Amniotic epithelial cell (primary cell): ENCODE measurements at places on chromosomes 6 and 20.
A peak's percentile ranks its signal among the peaks of the same experiment; 100 is the strongest.

DNA sequence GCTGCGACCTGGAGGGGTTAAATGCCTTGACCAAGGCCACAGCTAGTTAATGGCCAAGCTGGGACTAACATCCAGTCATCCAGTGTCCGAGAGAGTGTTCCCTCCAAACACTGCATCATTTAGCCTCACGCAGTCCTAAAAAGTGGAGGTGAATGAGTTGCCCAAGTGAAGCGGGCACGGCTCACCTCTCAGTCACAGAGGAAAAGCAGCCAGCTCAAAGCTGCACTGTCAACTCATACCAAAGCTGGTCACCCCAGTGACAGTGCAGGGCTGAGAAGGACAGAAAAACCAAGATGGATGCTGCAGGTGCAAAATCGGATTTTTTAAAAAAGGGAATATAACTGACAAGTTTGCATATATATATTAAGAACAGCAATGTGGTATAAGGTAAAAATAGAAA is 168.5 kb downstream of the SYNDIG1 start:
- no peak for DNase-seq

- DNase-seq, result no peak
These were observed 12.5 kb upstream of the PCK1 start for GRCh38 chr20:57548177-57549058.

DNA sequence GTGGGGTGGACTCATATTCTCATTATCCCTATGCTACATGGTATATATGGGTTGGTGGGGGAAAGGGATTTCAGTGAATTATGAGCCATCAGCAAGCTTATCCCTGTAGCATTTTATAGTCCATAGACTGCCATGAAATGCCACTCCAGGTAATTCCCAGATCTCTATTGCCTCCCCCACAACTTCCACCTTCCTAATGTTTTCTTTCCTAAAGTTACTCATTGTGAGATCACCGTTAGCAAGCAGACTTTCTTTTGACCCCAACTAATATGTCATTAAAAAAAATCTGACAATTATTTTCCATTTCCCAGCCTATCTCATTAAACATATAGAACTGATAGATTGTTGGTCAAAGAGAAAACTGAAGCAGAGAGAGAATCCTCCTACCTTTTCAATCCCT is 40.7 kb upstream of the TBX18 start:
- DNase-seq, result no peak

DNA sequence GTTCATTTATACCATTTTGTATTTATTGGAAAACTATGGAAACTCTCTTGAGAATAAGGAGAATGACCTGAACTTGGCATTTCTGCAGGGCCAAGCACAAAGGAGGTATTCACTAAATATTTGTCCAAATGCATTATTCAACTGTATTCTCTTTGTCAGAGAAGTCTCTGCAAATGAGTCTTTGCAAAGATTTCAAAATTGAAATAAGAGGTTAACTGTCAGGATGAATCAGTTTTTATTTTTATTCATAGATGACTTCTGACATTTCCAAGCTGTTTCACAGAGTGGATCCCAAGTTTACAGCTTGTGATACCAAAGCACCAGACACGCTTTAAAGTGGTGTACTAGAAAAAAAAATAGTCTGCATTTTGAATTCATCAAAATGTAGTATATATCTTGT is 131.6 kb downstream of the UTRN start:
- no peak for DNase-seq

GRCh38 chr20:45407783-45408645 is at the start of gene DBNDD2:
Gene DBNDD2 (plus strand): TSS chr20:45408289. CDS start chr20:45408468, 179 bp downstream.
- DNase-seq, result no peak

- DNase-seq, result peak; percentile 53
These were observed 49.6 kb upstream of the GFRAL start for GRCh38 chr6:55277646-55278045.

- no peak for DNase-seq
These were observed 25.6 kb upstream of the SCP2D1 start for GRCh38 chr20:18788021-18788420.

DNA sequence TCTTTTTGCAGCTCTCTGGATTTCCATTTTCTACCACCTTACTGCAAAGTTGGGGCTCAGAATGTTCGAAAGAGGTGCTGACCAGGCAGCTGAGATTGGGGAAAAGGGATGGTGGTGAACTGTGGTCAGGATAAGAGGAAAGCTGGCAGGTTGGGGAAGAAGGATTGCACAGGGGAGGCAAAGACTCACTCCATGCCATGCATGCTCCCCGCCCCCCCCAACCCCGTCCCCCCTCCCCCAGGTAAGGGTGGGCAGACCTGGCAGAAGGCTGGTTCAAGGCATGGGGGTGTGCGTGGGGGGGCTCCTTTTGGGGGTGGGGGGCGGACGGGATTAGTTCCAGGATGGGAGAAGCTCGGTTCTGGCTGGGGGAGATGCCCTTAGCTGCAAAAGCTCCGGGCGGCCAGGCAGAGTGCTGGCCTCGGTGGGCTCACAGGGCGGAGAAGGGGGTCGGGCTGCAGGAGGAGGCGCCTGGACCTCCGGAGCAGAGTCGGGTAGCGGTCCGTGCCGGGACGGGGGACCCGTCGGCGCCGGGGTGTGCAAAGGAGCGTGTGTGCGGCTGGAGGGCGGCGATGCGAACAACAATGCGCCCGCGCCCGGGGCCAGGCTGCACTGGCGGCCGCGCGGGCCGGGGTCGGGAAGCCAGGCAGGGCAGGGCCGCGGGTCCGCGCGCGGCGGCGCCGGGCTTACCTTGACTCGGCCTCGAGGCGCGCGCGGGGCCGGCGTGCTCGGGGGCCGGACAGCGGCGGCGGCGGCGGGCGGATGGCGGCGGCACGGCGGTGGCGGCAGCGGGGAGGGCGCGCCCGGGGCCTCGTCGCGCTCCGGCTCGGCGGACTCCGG is 880 bp downstream of the ADNP start:
- DNase-seq, result no peak

- DNase-seq, result peak; percentile 97
These were observed 18.3 kb upstream of the TRAM2 start for GRCh38 chr6:52595000-52595795.

- DNase-seq, result peak; percentile 40
These were observed 231.2 kb upstream of the ZFP64 start for GRCh38 chr20:52422574-52423336.

GRCh38 chr20:4720977-4721349 is 746 bp upstream of the PRND start:
- DNase-seq, result no peak

DNA sequence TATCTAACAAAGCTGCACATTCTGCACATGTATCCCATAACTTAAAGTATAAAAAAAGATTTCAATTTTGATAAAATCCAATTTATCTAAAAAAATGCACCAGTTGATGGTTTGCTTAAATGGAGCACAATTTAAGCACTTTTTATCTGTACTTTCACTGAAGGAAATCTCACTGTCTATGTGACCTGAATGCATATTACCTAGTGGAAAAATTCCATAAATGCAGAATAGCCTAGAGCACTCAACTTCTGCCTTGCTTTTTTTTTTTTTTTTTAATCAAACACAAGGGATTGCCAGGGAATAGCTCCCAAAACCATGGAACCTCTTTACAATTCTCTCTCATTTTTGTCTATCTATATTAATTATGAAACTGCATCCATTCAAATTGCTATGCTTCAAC is 80.4 kb downstream of the RFPL4B start:
- no peak for DNase-seq

DNA sequence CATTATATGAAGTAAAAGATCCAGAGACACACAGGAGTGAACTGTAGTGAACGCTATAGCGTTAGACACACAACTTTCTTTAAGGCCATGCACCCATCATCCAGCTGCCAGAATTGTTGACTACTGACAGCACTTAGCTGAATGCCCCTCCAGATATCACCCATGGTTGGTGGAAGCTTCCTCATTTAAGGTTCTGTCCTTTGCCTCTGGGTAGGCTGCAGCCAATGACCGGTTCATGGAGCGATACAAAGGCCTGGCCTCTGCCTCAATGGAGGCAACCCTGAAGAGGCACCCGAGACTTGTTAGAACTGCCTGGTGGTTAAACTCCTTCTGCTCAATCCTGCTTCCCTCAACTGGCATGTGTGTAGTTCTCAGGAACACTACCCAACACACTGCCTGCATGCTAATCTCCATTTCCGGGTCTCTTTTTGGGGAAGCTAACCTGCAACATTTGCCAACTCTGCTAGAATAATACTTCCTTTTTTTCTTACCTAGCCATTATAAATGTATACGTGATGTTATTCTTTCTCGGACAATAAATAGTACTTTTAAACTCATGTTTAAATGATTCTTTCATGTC is 49.8 kb upstream of the THEMIS start:
- no peak for DNase-seq

- DNase-seq, result no peak
These were observed 27.5 kb upstream of the DACT2 start for GRCh38 chr6:168347053-168347452.

DNA sequence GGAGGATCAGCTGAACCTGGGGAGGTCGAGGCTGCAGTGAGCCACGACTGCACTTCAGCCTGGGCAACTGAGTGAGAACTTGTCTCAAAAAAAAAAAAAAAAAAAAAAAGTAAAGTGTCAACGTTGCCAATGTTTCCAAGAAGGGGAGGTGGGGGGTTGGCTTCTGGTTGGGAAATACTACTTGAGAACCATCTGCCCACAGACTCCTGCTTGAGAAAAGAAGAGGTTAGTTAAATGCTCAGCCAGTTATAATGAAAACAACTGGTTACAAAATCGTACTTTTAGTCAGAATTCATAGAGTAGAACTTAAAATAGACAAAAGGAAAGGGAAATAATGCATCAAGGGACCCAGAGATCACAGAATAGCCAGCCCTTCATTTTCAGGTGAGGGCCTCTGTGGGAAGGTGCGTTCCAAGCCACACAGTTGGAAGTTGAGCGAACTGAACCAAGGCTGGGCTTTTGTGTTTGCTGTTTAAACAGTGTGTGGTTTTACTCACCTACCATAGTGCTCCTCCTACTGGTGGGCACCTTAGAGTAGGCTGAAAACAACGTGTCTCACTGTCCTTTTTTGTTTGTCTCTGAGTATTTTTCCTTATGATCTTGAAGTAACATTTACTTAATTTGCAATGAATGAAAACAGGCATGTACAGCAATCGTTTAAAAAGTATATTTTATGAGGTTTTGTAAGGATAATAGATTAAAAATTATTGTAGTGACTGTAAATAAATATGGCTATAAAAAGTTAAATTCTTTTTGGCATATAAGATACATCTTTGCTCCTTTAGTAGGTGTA is 200.7 kb downstream of the BCAS1 start:
- peak; percentile 81 for DNase-seq

- DNase-seq, result no peak
These were observed 42.0 kb downstream of the LCA5 start for GRCh38 chr6:79495246-79495645.

GRCh38 chr6:16236009-16236501 is 2.3 kb upstream of the GMPR start:
- no peak for DNase-seq

DNA sequence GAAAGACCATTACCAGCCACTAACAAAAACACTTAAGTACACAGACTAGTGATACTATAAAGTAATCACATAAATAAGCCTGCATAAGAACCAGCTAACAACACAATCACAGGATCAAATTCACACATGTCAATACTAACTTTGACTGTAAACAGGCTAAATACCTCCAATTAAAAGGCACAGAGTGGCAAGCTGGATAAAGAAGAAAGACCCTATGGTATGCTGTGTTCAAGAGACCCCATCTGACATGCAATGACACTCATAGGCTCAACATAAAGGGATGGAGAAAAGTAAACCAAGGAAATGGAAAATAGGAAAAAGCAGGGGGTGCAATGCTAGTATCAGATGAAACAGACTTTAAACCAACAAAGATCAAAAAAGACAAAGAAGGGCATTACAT is 631.8 kb upstream of the NOX3 start:
- DNase-seq, result no peak

DNA sequence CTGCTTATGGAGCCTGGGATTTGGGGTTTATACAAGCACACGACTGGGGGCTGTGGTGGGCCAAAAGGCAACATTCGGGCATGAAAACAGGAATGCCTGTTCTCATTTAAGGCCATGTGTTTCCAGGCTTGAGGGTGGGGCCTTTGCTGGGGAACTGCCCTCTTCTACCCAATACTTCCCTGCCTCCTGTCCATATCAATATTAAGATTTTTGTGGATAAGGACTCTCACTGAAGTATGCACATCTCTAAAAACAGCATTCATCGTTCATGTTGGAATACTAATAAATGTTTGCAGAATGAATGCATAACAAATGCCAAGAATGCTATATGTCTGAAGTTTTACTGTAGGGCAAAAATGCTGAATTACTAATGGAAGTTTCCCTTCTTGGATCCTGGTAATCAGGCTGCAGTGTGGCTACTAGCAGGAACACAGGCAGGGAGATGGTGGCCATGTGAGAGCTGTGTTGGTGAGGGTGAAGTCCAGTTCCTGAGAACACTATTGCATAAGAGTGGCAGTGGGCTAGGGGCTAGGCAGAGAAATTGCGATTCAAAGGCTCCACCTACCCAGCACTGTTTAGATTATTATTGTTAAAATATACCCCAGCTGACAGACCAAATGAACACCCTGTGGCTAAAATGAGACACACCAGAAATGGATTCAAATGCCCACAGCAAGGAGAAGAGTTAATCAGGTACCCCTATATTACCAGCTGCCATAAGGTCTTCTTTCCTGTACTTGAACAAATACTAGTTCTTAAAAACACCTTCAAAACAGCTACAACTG is 644.3 kb downstream of the EPM2A start:
- no peak for DNase-seq

- DNase-seq, result no peak
These were observed 590 bp downstream of the SLCO4A1 start for GRCh38 chr20:62642666-62643520.

DNA sequence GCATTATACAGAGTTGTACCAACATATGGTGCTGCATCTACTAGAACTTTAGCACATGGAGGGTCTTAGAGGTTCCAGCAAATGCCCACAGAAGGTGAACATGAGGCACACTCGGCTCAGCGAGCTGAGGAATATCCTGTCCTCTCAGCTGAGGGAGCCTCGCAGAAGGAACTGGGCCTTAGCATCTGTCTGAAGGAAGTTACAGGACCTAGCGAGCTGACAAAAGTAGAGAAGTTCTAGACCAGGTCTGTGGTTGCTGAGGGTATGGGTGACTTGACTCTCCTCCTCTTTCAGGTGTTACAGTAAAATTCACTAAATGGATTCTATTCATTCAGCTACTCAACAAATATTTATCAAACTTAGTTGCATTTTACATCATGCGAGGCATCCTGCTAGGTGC is 157.2 kb downstream of the ZDHHC14 start:
- no peak for DNase-seq

- peak; percentile 36 for DNase-seq
These were observed 21.3 kb upstream of the CEP43 start for GRCh38 chr6:166977621-166978525.

DNA sequence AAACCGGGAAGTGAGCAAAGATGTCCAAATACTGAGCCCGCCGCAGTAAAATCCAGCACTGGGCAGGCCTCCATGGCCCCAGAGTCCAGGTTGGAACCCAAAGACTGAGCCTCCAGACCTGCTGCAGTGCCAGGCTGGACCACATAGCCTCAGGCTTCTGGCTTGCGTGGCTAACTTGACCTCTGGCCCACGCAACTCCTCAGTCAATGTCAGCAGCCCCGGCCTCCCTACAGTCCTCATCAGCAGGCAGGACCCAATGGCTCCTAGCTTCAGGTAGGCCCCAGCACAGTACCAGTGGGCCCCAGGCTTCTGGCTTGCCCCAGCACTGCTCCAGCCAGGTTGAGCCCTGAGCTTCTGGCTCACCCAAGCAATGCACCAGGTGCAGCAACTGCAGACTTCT is 245.1 kb upstream of the AFDN start:
- DNase-seq, result no peak
